ENCODE measurements at places on chromosomes 5 and 9.

- DNase-seq, result no peak
These were observed 137.0 kb downstream of the PBX3 start for GRCh38 chr9:125884218-125884595.

DNA sequence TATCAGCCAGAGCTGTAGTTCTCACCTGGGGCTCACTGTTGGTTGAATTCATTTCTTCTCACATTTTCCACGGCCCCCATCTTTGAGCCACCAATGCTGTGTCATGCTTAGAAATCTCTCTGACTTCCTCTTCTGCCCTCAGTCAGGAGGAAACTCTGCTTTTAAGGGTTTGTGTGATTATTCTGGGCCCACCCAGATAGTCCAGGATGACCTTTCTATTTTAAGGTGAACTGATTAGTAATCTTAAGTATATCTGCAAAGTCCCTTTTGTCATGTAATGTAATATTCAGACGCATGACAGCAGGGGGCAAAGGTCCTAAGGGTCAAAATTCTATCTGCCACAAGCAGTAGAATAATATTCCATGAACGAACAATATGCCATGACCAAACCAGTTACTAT is 88.4 kb downstream of the AK8 start:
- DNase-seq, result no peak

- DNase-seq, result no peak
These were observed 74.7 kb downstream of the S1PR3 start for GRCh38 chr9:89065921-89066320.

DNA sequence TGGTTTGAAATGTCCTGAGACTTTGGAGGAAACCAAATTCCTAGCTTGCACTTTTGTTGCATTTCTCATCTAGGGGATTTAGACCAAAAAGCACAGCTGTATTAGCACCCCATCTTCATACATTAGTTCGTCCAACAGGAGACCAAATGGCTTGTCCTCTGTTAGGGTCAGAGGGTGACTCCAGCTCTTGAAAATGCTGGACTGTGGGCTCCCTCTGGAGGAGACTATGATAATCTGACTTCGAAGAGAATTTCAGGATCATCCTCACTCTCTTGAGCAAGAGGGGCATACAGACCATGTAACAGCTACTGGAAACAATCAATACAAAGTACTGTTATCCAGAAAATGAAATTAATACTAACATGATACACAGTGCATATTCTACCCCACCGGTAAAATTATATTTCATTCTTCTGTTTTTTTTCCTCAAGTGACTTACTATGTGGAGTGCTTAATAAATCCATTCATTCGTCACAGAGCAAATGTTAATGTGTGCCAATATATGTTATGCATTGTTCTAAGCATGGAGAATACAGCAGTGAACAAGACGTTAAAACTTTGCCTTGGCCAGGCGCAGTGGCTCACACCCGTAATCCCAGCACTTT is 63.7 kb upstream of the PPP2CA start:
- peak; percentile 30 for DNase-seq

DNA sequence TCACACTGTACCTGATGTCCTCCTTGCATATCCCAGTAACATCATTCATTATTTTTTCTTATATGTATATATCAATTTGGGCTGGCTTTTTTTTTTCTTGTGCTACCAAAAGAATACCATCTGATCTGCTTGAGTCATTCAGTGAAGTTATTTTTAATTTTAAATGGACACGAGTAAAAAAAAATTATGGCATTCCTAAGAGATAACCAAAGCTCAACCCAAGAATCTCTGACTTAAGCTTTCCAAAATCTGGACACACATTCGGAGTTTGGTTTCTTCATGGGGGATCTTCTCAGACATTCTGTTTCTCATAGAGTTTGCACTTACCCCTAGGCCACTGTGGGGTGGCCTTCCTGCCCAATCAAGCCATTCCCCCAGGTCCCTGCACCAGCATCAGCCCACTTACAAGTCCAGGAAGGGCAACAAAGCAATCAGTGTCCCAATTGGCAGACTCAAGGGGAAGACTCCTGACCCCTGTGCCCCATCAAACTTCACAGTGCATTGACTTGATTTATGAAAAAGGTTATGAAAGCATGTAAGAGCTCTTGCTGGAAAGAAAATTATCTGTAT is 49.2 kb upstream of the SPDL1 start:
- DNase-seq, result no peak

GRCh38 chr5:130116462-130116861 is 212.2 kb downstream of the CHSY3 start:
- no peak for DNase-seq

DNA sequence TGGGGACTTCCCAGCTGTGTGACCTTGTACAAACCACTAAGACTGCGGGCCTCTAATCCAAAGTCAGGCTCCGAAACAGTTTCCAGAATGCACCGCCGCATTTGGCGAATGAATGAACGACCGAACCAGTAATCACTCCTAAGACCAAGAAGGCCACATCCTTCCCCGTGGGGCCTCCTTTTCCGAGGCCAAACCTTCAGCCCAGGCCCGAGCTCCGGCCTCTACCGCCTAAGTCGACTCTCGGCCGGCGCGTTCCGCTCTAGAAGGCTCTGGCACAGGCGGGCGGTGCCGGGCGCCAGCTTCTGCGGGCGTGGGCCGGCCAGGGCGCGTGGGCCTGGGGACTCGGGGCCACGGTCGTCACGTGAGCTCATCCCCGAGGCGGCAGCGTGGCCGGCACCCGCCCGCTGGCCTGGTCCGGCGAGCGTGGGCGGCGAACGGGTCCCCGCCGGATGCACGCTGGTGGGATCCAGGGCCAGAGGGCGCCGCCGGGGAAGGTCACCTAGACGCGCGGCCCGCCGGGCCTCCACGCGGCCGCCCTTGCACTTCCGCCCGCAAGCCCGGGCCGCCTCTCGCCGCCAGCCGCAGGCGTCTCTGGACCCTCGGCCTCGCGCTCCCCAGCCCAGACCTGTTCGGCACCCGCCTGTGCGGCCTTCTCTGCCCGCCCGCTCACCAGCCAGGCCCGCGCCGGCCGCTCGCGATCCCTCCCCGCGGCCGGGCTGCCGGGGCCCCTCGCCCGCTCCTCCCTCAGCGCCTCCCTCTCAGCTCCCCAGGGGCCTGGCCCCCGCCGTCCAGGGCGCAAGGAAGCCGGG is 754 bp downstream of the VDAC1 start:
- DNase-seq, result peak; percentile 51

DNA sequence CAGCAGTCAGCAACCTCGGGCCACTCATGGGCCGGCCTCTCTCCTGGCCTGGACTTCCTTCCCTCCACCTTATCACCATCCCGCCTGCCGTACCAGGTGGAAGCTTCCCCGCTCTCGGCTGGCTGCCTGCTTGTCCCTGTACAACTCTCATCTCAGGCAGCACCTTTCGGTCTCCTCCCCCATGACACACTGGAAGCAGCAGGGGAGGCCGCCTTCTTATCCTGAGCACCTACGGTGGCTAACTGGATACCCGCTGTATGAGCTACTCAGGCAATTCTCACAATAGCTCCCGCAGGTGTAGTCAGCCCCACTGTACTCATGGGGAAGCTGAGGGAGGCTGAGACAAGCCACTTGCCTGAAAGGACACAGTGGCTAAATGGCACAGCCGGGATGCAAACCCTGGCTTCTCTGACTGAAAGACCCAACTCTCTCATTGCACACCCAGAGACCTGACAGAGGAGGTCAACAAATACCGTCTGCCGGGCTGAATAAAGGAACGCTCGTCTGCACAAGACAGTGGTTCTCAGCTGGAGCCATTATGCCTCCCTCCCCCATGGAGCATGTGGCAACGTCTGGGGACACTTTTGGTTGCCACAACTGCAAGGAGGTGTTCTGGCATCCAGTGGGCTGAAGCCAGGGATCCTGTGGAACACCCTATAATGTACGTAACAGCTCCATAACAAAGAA is 9.6 kb downstream of the STK10 start:
- DNase-seq, result peak; percentile 51

GRCh38 chr5:172713113-172713808 is 57.7 kb downstream of the DUSP1 start:
- peak; percentile 69 for DNase-seq

GRCh38 chr5:144594919-144595318 is 424.2 kb downstream of the KCTD16 start:
- DNase-seq, result no peak
